H1 (cell line): ENCODE measurements at places on chromosomes 3 and 15. TPM values are rescaled to one million over a fixed set of nuclear protein-coding genes. Genes with fewer than 3 reads are reported as not detected.

Gene ACVR2B
- 99.9 and 109 TPM in 2 replicates for total RNA-seq

Gene ATP8B4
- 0.24 and 0.57 TPM in 2 replicates for total RNA-seq

Gene AHSG
- 0.78 and 1.1 TPM in 2 replicates for total RNA-seq

Gene FANCD2OS
- total RNA-seq = not detected in 2 replicates

Gene MST1R
- 4.8 and 7.6 TPM in 2 replicates for total RNA-seq

Gene RETNLB
- total RNA-seq = not detected in 2 replicates

Gene RHCG
- 0.46 TPM in 1 of 2 replicates, not detected in the other for total RNA-seq

Gene PCSK6
- 3.3 and 4.0 TPM in 2 replicates for total RNA-seq

Gene TMEM266
- 1.7 and 2.6 TPM in 2 replicates for total RNA-seq

Gene HTR3E
- not detected in 2 replicates for total RNA-seq

Gene ENTPD3
- total RNA-seq = 0.44 and 0.60 TPM in 2 replicates

Gene IL17RE
- total RNA-seq = 4.4 and 4.9 TPM in 2 replicates

Gene RAB7A
- 185 and 195 TPM in 2 replicates for total RNA-seq

Gene ALPK3
- total RNA-seq = 16.0 and 19.2 TPM in 2 replicates

Gene GOLGA6B
- total RNA-seq = not detected in 2 replicates

Gene MORC1
- not detected in 2 replicates for total RNA-seq

Gene TMCO5A
- not detected in 2 replicates for total RNA-seq

Gene RARRES1
- total RNA-seq = 0.71 TPM in 1 of 2 replicates, not detected in the other

Gene PPP2R3A
- total RNA-seq = 14.0 and 15.2 TPM in 2 replicates

Gene WHAMM
- 3.0 and 3.3 TPM in 2 replicates for total RNA-seq

Gene GADL1
- total RNA-seq = 0.30 and 0.36 TPM in 2 replicates

Gene REC114
- total RNA-seq = not detected in 2 replicates

Gene CERS3
- 0.29 TPM in 1 of 2 replicates, not detected in the other for total RNA-seq

Gene FBXO40
- total RNA-seq = 0.06 TPM in 1 of 2 replicates, not detected in the other

Gene CX3CR1
- total RNA-seq = not detected in 2 replicates

Gene AGTR1
- total RNA-seq = not detected in 2 replicates

Gene GOLGA8G
- not detected in 2 replicates for total RNA-seq

Gene TP63
- total RNA-seq = 0.06 TPM in 1 of 2 replicates, not detected in the other

Gene LCTL
- total RNA-seq = 6.2 and 6.4 TPM in 2 replicates

Gene GABRB3
- 163 TPM in 2 replicates for total RNA-seq

Gene SOX14
- total RNA-seq = 0.21 and 0.50 TPM in 2 replicates

Gene GP5
- total RNA-seq = 0.10 and 0.13 TPM in 2 replicates

Gene POLG
- total RNA-seq = 52.3 and 53.4 TPM in 2 replicates

Gene ACSBG1
- 6.1 and 7.1 TPM in 2 replicates for total RNA-seq

Gene WDR72
- 1.9 and 2.1 TPM in 2 replicates for total RNA-seq

Gene ARNT2
- 13.8 and 14.6 TPM in 2 replicates for total RNA-seq

Gene MUC13
- total RNA-seq = not detected in 2 replicates

Gene CLDN16
- total RNA-seq = not detected in 2 replicates

Gene DUT
- total RNA-seq = 246 and 259 TPM in 2 replicates

Gene KNG1
- total RNA-seq = 0.31 TPM in 1 of 2 replicates, not detected in the other

Gene SLC22A13
- 0.41 and 0.54 TPM in 2 replicates for total RNA-seq

Gene VEPH1
- total RNA-seq = 10.9 and 18.3 TPM in 2 replicates

Gene NR1I2
- 0.28 and 0.44 TPM in 2 replicates for total RNA-seq

Gene CHRFAM7A
- total RNA-seq = 3.3 and 7.3 TPM in 2 replicates

Gene TJP1
- 135 and 138 TPM in 2 replicates for total RNA-seq

Gene ZNF80
- total RNA-seq = not detected in 2 replicates

Gene AP3B2
- 23.6 and 25.7 TPM in 2 replicates for total RNA-seq

Gene GPR87
- total RNA-seq = not detected in 2 replicates

Gene SERINC4
- not detected in 2 replicates for total RNA-seq

Gene AGBL1
- total RNA-seq = not detected in 2 replicates

Gene PLSCR5
- not detected in 2 replicates for total RNA-seq

Gene SLC12A8
- total RNA-seq = 12.0 and 13.7 TPM in 2 replicates

Gene RPP25
- total RNA-seq = 19.4 and 19.8 TPM in 2 replicates

Gene MYRIP
- total RNA-seq = 3.4 and 4.3 TPM in 2 replicates

Gene BNC1
- 0.67 and 0.99 TPM in 2 replicates for total RNA-seq
